ENCODE measurements at places on chromosomes 1 and 21.

- peaks cover 10% of the 10 kb centered on the region for H3K4me1 ChIP-seq
- no peak for DNase-seq
- peaks cover 11% of the 10 kb centered on the region for H3K36me3 ChIP-seq
- H3K27me3 ChIP-seq: no peaks in the 10 kb centered on the region
These were observed 48.3 kb upstream of the TDRD10 start for GRCh38 chr1:154453574-154454352.

GRCh38 chr1:116944613-116945012 lies 34.9 kb downstream of the PTGFRN start:
- no peak for DNase-seq
- H3K36me3 ChIP-seq: no peaks in the 10 kb centered on the region
- H3K4me1 ChIP-seq: no peaks in the 10 kb centered on the region
- H3K27ac ChIP-seq: no peak overlapping the region

DNA sequence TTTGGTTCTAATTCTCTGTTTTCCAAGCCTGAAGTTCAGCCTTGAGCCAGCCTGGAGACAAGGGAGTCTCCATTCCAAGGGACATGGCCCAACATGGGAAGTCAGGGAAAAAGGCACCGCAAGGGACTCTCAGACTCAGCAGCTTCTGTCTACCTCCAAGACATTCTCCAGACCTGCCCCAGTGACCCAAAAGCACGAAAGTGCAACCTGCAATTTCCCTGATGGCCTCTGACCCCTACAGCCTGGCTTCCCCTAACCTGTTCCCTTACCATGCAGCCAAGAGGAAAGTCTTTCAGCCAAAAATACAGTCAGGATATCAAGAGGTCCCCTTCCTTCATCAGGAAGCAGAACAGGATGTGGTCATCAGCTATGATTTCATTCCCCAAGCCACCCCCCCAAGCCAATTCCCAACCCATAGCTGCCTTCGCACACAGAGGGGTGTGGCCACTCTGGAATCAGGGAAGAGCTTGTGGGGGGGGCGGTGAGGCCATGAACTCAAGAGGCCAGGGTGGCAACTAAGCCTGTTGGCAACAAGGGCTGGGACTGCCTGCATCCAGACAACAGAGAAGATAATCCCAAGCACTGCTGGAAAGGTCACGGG lies 59.2 kb downstream of the TIAM1 start:
- no peak overlapping the region for H3K27ac ChIP-seq
- no peak overlapping the region for H3K4me3 ChIP-seq
- H3K4me1 ChIP-seq: peaks cover 13% of the 10 kb centered on the region
- H3K36me3 ChIP-seq: no peaks in the 10 kb centered on the region
- H3K27me3 ChIP-seq: no peaks in the 10 kb centered on the region

DNA sequence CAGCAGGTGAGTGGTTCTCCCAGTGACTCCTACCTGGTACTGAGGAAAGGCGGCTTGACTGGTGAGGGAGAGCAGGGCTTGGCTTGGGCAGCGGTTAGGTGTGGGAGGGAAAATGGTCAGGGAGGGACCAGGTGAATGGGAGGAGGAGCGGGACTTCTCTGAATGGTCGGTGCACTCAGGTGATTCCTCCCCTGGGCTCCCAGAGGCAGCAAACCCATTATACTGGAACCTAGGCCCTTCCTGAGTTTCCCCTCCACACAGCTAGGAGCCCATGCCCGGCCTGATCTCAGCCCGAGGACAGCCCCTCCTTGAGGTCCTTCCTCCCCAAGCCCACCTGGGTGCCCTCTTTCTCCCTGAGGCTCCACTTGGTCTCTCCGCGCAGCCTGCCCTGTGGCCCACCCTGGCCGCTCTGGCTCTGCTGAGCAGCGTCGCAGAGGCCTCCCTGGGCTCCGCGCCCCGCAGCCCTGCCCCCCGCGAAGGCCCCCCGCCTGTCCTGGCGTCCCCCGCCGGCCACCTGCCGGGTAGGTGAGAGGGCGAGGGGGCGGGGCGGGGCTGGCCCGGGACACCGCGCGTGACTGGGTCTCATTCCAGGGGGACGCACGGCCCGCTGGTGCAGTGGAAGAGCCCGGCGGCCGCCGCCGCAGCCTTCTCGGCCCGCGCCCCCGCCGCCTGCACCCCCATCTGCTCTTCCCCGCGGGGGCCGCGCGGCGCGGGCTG lies 2.3 kb downstream of the ARTN start:
- no peak overlapping the region for H3K4me3 ChIP-seq
- DNase-seq: no peak
- H3K27me3 ChIP-seq: peaks cover 19% of the 10 kb centered on the region
- no peaks in the 10 kb centered on the region for H3K36me3 ChIP-seq
- H3K27ac ChIP-seq: no peak overlapping the region

- no peak overlapping the region for H3K27ac ChIP-seq
- no peaks in the 10 kb centered on the region for H3K36me3 ChIP-seq
- no peak overlapping the region for H3K4me3 ChIP-seq
- DNase-seq: no peak
- peaks cover 4% of the 10 kb centered on the region for H3K27me3 ChIP-seq
These were observed 1.8 kb downstream of the LMX1A start for GRCh38 chr1:165354739-165355138.

GRCh38 chr1:55198044-55198443 lies 17.1 kb downstream of the USP24 start:
- no peaks in the 10 kb centered on the region for H3K36me3 ChIP-seq
- no peak for DNase-seq
- H3K4me1 ChIP-seq: peaks cover 42% of the 10 kb centered on the region
- no peaks in the 10 kb centered on the region for H3K27me3 ChIP-seq
- no peak overlapping the region for H3K27ac ChIP-seq

GRCh38 chr1:100053119-100053518 lies 79.6 kb downstream of the SASS6 start:
- no peaks in the 10 kb centered on the region for H3K27me3 ChIP-seq
- H3K4me1 ChIP-seq: peaks cover 16% of the 10 kb centered on the region
- no peak for DNase-seq
- H3K36me3 ChIP-seq: peaks cover 26% of the 10 kb centered on the region

- no peak overlapping the region for H3K27ac ChIP-seq
- no peaks in the 10 kb centered on the region for H3K4me1 ChIP-seq
- H3K27me3 ChIP-seq: no peaks in the 10 kb centered on the region
- H3K36me3 ChIP-seq: no peaks in the 10 kb centered on the region
These were observed 19.5 kb downstream of the KCNJ6 start for GRCh38 chr21:37896788-37897187.

- H3K4me1 ChIP-seq: no peaks in the 10 kb centered on the region
- no peak for DNase-seq
- no peak overlapping the region for H3K4me3 ChIP-seq
- no peaks in the 10 kb centered on the region for H3K27me3 ChIP-seq
These were observed 19.8 kb downstream of the COL6A2 start for GRCh38 chr21:46117586-46118315.
